Large intestine (tissue), 12 donors: ENCODE measurements at places on chromosomes 11 and 22. TPM values are rescaled to one million over a fixed set of nuclear protein-coding genes. Genes with fewer than 3 reads are reported as not detected.

Gene HEPN1
- not detected for polyA plus RNA-seq

Gene LRP5
- 109 TPM for polyA plus RNA-seq

Gene FAM180B
- polyA plus RNA-seq: 0.19 TPM

Gene SEC14L6
- 1.2 TPM for polyA plus RNA-seq

Gene PRSS23
- polyA plus RNA-seq: 23.2 TPM

Gene DRD2
- polyA plus RNA-seq: 0.66 TPM

Gene CBLIF
- polyA plus RNA-seq: 0.52 TPM

Gene MB
- 7.2 TPM for polyA plus RNA-seq

Gene SLC22A12
- polyA plus RNA-seq: 0.03 TPM

Gene B3GAT1
- 2.0 TPM for polyA plus RNA-seq

Gene FGF3
- not detected for polyA plus RNA-seq

GRCh38 chr11:132665205-132665604, 867.1 kb downstream of the OPCML start:
- H3K4me1 ChIP-seq: no peaks in the 10 kb centered on the region
- H3K27ac ChIP-seq: no peak overlapping the region
- no peak overlapping the region for H3K4me3 ChIP-seq
- H3K27me3 ChIP-seq: no peaks in the 10 kb centered on the region
- H3K36me3 ChIP-seq: no peaks in the 10 kb centered on the region

DNA sequence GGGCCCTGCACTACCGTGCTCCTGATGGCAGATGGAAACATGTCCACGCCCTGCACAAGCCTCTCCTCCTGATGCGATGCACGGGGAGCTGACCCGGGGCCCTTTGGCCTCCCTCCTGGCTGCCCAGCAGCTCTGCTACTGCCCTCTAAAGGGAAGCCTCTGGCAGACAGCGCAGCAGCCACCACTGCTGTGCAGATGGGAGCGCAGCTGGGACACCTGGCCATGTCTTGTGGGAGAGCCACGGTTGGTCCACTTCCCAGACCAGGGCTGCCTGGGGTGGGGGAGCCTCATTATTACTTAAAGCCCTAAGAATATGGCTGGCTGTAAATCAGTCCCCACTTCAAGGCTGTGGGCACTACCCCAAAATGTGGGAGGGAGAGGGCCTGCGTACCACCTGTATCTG, 38.3 kb downstream of the TBX1 start:
- H3K4me3 ChIP-seq: no peak overlapping the region
- no peaks in the 10 kb centered on the region for H3K4me1 ChIP-seq
- DNase-seq: no peak
- no peak overlapping the region for H3K27ac ChIP-seq
- H3K36me3 ChIP-seq: no peaks in the 10 kb centered on the region

DNA sequence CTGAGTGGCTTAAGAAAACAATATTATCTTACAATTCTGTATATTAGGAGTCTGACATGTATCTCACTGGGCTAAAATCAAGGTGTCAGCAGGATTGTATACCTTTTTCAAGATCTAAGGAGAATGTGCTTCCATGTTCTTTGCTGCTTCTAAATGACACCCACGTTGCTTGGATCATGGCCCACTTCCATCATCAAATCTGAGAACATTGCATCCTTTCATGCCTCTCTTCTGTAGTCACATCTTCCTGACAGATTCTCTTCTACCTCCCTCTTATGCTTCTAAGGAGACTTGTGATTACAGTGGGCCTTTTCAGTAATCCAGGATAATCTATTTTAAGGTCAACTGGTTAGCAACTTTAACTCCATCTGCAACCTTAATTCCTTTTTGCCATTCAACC, 499.4 kb downstream of the FAM181B start:
- no peak for DNase-seq
- H3K4me1 ChIP-seq: no peaks in the 10 kb centered on the region
- H3K4me3 ChIP-seq: no peak overlapping the region
- H3K27me3 ChIP-seq: no peaks in the 10 kb centered on the region

DNA sequence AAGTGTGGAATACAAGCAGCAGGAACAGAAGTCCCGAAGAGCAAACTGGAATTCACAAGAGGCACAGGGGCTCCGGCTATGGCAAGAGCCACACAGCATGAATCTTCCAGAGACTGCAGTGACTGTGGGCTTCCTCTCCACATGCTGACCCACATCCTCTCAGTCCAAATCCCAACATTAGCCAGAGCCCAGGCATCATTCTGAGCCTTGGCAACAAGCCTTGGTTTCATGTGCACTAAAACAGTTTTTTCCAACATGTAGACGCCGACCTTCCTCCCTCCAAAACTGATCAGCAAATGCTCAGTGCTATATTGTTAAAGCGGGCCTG, 91.7 kb upstream of the CSNK2A3 start:
- no peak overlapping the region for H3K4me3 ChIP-seq
- DNase-seq: no peak
- peaks cover 15% of the 10 kb centered on the region for H3K4me1 ChIP-seq

GRCh38 chr11:9461760-9462134, 935 bp downstream of the ZNF143 start:
- DNase-seq: peak; percentile 5
- H3K4me1 ChIP-seq: peaks cover 4% of the 10 kb centered on the region
- peak overlapping the region; percentile 99 for H3K27ac ChIP-seq
- H3K4me3 ChIP-seq: peak overlapping the region; percentile 88
- no peaks in the 10 kb centered on the region for H3K27me3 ChIP-seq

GRCh38 chr11:134760299-134760698, 348.3 kb upstream of the B3GAT1 start:
- no peaks in the 10 kb centered on the region for H3K4me1 ChIP-seq
- no peak for DNase-seq
- H3K27ac ChIP-seq: no peak overlapping the region
- no peaks in the 10 kb centered on the region for H3K36me3 ChIP-seq

- no peaks in the 10 kb centered on the region for H3K36me3 ChIP-seq
- no peak overlapping the region for H3K4me3 ChIP-seq
- no peak for DNase-seq
- no peaks in the 10 kb centered on the region for H3K27me3 ChIP-seq
- peak overlapping the region; percentile 91 for H3K27ac ChIP-seq
- H3K4me1 ChIP-seq: peaks cover 69% of the 10 kb centered on the region
These were observed 4.2 kb downstream of the STARD10 start for GRCh38 chr11:72789493-72790131.

GRCh38 chr11:84193706-84194105, 907.5 kb upstream of the CCDC90B start:
- no peaks in the 10 kb centered on the region for H3K27me3 ChIP-seq
- no peaks in the 10 kb centered on the region for H3K36me3 ChIP-seq
- H3K27ac ChIP-seq: no peak overlapping the region
- H3K4me3 ChIP-seq: no peak overlapping the region

DNA sequence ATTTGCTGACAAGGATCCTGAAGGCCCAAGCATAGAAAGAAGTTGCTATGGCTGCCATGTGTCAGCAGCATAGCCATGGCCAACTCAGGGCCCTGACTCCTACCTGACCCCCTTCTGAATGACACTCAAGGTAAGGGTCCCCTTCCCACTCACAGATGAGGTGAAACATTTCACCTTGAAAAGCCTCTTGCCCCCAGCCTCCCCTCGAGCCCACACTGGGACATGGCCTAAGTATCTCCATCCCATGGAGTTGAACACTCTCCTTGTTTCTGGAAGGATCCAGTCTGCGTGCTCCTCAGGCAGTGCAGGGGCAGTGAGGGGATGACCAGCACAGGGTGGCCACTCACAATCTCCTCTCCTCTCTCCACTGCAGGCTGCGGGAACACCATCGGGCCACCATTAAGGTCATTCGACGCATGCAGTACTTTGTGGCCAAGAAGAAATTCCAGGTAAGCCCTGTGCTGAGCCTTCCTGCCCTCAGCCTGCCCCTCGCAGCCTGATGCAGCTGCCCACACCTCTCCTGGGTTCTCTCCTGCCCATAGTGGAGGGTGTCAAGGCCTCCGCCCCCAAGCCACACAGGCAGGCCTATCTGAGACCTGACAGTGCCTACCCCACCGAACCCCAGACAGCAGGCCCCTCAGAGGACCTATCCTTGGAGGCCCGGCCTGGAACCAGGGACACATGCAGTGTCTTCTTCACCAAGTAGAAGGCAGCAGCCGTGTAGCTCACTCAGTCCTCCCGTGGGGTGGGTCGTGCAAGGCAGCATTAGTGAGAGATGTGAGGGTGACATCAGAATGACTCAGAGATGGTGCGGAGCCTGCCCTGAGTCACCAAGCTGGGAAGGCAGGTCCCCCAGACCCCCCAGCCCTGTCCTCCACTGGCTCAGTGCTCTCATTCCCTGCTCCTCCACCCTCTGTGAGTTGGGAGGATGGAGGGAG, 68.9 kb upstream of the KCNQ1OT1 start:
- no peak for DNase-seq
- no peaks in the 10 kb centered on the region for H3K36me3 ChIP-seq
- no peaks in the 10 kb centered on the region for H3K27me3 ChIP-seq
- no peaks in the 10 kb centered on the region for H3K4me1 ChIP-seq
- no peak overlapping the region for H3K27ac ChIP-seq
- H3K4me3 ChIP-seq: no peak overlapping the region

DNA sequence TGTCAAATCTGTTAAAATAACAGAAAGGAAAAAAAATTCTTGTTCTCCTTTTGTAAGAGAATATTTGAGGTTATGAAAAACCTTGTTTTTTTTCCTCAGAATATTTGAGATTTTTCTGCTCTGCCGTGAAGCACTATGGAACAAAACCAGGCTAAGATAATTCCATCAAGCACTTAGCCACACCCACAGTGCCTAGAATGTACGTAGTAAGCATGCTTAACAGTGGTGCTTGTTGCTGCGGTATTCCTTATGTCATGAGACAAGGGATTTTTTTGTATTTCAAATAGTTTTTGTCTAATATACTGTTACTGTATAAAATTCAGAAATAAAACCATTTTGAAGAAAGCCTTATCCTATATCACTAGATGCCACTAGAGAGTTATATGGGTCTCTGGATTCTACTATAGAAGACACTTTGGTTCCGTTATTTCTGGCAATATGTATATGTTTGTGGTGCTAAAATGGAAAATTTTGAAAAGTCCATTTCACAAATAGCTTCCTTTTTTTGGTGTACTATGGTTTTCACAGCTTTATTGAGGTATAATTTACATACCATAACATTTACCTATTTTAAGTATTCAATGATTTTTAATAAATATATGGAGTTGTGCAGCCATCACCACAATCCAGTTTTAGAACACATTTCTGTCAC, 23.7 kb downstream of the PDHX start:
- DNase-seq: no peak
- H3K27me3 ChIP-seq: no peaks in the 10 kb centered on the region
- H3K27ac ChIP-seq: no peak overlapping the region
- H3K36me3 ChIP-seq: peaks cover 7% of the 10 kb centered on the region
- no peak overlapping the region for H3K4me3 ChIP-seq

GRCh38 chr11:47616726-47617416, 22.7 kb upstream of the C1QTNF4 start:
- no peaks in the 10 kb centered on the region for H3K4me1 ChIP-seq
- H3K36me3 ChIP-seq: peaks cover 38% of the 10 kb centered on the region
- H3K4me3 ChIP-seq: no peak overlapping the region
- peak; percentile 28 for DNase-seq
- H3K27ac ChIP-seq: no peak overlapping the region
- H3K27me3 ChIP-seq: no peaks in the 10 kb centered on the region

GRCh38 chr11:13358596-13359270, 81.1 kb downstream of the BMAL1 start:
- H3K27me3 ChIP-seq: no peaks in the 10 kb centered on the region
- no peak overlapping the region for H3K27ac ChIP-seq
- H3K36me3 ChIP-seq: peaks cover 22% of the 10 kb centered on the region
- H3K4me1 ChIP-seq: no peaks in the 10 kb centered on the region

DNA sequence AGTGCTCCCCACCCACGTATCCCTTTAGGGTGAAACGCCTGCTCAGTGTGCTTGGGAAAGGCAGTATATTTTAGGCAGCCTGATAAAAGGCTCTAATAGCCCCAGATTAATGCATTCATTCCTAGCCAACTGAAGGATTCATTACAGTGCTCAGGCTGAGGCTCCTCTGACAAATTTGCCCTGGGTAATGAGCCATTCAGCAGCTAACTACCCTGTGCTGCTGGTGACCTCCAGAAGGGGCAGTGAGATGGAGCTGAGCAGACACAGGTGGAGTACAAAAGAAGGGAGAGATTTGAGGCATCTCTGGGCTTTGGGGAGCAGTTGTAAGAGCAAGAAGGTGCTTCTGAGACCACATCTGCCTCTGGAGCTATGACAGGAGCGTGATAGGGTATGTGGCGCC, 817.0 kb downstream of the NTM start:
- no peak overlapping the region for H3K4me3 ChIP-seq
- H3K27me3 ChIP-seq: no peaks in the 10 kb centered on the region
- no peaks in the 10 kb centered on the region for H3K36me3 ChIP-seq
- no peak overlapping the region for H3K27ac ChIP-seq

DNA sequence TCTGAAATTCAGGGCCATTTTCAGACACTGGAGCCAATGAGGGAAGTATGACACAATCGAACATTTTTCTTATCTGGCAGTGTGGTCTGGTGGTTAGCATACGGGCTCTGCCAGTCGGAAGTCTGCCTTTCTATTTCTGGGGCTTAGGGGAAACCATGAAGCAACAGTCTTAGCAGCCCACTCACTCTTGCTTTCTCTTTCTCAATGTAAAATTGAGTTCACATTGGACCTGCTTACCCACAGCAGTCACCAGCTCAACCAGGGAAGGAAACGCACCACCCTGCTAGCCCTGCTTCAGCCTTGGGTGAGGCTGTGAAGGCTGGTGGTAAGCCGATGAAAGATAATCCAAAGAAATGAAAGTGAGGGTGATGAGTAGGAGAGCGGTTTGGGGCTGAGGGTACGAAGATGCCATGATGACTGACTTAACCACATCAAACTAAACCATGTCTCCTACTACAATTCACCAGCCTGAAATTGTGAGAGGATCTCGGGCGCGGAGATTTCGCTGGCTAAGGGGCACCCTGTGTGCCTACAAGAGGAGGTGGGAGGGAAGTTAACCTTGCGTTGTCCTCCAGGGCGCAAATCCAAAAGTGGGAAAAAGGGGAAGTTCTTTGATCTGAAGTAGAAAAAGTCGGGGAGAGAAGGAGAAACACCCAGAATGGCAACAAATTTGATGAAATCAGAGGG, 2.0 kb upstream of the LMO2 start:
- peaks cover 5% of the 10 kb centered on the region for H3K4me1 ChIP-seq
- H3K4me3 ChIP-seq: no peak overlapping the region
- H3K27me3 ChIP-seq: peaks cover 3% of the 10 kb centered on the region

DNA sequence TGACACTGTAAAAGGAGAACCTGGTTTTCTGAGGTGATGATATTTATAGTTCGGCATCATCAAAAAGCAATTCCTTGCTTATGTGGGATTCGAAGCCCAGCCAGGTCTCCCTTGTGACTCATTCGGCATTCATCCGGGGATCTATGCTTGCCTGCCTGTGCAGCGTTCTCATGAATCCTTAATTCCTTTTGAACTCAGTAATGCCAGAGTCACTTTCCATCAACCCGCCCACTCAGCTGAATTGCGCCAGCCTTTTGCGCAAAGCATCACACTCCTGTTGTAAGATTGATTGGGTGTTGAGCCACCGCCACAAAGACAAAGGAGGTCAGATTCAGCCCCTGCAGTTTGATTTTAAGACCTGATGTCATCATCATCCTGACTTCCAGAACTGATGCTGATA, 128.6 kb downstream of the SLC17A6 start:
- H3K27ac ChIP-seq: no peak overlapping the region
- no peaks in the 10 kb centered on the region for H3K4me1 ChIP-seq
- DNase-seq: no peak
- H3K27me3 ChIP-seq: no peaks in the 10 kb centered on the region
